ENCODE measurements at places on chromosomes 13 and 19. TPM values are rescaled to one million over a fixed set of nuclear protein-coding genes. Genes with fewer than 3 reads are reported as not detected.

DNA sequence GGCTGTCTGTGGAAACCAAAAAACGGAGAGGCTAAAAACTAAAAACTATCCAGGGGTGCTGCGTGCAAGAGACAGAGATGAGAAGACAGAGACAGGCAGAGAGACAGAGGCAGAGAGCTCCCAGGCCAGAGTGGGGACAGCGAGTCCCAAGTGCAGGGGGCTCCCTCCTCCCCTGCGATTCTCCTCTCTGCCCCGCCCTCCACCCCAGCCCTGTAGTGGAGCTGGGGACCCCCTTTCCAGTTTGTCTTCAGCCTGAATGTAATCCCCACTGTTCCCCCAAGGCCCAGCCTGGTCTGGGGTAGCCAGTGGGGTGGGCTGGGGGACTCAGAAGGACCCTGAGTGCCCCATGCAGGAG, 2.0 kb downstream of the NFIC start:
- DNase-seq, result no peak

GRCh38 chr13:85521657-85522056, 277.6 kb downstream of the SLITRK6 start:
- DNase-seq, result peak; percentile 35

DNA sequence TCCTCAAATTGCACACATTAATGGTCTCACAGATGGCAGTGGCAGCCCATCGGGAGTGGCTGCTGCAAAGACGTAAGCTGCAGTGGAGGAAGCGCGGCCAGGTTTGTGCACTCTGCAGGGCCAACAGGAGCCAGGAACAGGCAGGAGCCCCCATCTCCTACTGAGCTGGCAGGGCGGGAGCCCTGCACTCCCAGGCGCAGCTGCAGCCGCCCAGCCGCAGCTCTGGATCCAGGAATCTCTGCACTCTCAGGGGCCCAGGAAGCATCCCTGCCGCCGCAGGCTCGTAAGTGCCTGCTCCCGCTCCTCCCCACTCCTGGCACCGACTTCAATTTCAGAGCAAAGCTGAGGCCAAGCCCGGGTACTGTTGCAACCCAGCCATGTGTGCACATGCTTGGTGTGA, 37.5 kb downstream of the ANKRD27 start:
- DNase-seq, result no peak

The ZNF541 gene
- total RNA-seq, result 0.18 TPM

The TJP3 gene
- 128 TPM for total RNA-seq
